ENCODE measurements at places on chromosomes 16 and 17.

DNA sequence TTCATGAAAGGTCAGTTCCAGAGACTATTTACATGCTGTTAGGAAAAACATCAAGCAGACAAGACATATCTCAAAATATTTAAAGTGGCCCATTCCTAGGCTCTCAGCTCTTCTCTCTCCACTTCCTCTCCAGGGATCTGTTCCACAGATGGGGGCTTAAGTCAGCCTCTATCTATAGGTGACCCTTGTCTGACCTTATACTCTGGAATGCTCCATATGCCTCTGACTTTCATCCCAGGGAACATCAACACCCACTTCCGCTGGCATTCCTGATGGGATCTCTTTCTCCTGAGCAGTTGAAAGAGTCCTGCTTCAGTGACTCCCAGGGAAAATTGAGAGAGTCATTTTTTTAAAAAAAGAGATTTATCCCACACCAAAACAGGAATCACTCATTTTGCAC is 11.5 kb upstream of the WIPI1 start:
- DNase-seq, result no peak

- DNase-seq, result no peak
These were observed 166.9 kb downstream of the C16orf95 start for GRCh38 chr16:87150262-87150661.

GRCh38 chr16:28293601-28293960 is 1.3 kb downstream of the SBK1 start:
- DNase-seq, result no peak

GRCh38 chr17:10657879-10658278 is 770 bp upstream of the MYH3 start:
- no peak for DNase-seq

GRCh38 chr17:16927641-16928321 is 44.1 kb downstream of the TNFRSF13B start:
- no peak for DNase-seq

GRCh38 chr16:73846356-73846755 is 450.3 kb upstream of the PSMD7 start:
- peak; percentile 57 for DNase-seq

- peak; percentile 62 for DNase-seq
These were observed 21.1 kb downstream of the HELZ start for GRCh38 chr17:67223924-67224323.

DNA sequence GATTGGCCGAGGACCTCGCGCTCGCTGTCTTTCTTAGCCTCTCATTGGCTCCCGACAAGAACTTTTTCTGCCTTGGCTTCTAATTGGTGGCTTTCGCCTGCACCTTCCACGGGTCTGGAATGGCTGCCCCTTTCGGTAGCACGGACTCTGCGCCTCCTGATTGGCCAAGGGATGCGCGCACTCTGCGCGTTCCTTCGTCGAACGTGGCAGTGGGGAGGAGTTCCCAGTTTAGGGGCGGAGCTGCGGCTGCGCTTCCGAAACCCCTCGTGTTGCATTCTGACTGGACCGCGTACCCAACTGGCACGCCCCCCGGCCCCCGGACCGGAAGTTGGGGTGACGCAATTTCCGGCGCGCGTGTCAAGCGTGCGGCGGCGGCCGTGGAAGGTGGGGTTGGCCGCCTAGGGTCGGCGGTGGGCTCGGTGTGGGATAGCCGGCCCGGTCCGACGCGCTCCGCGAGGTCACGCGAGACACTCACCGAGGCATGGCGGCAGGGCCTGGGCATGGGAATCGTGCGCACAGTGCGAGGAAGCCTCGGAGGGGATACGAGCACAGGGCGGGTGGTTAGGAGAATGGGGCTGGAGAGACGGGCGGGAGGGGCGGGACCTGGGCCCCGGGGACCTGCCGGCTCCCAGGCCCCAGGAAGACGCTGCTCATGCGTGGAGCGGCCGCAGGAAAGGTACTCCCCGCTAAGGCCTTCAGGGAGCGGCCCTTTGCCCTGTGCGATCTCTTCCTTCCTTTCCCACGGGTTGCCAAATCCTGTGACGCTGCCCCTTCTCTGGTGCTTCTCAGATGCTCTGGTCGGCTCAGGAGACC is 627 bp upstream of the P4HB start:
- DNase-seq, result peak; percentile 100

GRCh38 chr16:4298761-4299522 is 16.9 kb upstream of the GLIS2 start:
- peak; percentile 63 for DNase-seq

GRCh38 chr16:24023621-24024020 is 187.8 kb downstream of the PRKCB start:
- DNase-seq, result no peak

- no peak for DNase-seq
These were observed 38.4 kb upstream of the FOXF1 start for GRCh38 chr16:86471896-86472295.

DNA sequence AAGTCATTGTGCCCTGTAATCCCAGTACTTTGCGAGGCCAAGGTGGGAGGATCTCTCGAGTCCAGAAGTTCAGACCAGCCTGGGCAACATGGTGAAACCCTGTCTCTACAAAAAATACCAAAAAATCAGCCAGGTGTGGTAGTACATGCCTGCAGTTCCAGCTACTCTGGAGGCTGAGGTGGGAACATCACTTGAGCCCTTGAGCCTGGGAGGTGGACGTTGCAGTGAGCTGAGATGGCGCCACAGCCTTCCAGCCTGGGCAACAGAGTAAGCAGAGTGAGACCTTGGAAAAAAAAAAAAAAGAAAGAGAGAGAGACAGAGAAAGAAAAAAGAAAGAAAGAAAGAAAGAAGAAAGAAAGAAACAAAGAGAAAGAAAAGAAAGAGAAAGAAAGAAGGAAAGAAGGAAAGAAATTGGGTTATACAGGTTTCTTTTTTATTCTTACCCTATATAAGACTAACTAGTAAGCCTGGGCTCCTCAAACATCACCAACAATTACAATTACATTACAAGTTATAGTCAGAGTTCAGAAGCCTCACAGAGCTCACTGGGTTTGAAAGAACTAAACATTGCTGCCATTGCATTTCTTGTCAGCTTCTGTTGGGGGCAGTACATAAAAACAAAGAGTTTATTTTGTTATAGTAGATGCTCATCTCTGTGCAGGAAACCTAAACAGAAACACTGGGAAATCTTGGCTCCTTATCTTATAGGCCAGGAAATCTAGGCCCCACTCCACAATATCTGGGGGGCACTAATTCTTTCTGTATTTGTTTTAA is 6.7 kb upstream of the ABCA9 start:
- DNase-seq, result peak; percentile 40

GRCh38 chr17:77872714-77873499 is 85.6 kb upstream of the TNRC6C start:
- DNase-seq, result no peak

GRCh38 chr17:75087558-75088453 is at the start of gene SLC16A5:
Gene SLC16A5 (plus strand): TSS chr17:75087954. CDS start chr17:75093637, 5,683 bp downstream.
- DNase-seq, result peak; percentile 74

DNA sequence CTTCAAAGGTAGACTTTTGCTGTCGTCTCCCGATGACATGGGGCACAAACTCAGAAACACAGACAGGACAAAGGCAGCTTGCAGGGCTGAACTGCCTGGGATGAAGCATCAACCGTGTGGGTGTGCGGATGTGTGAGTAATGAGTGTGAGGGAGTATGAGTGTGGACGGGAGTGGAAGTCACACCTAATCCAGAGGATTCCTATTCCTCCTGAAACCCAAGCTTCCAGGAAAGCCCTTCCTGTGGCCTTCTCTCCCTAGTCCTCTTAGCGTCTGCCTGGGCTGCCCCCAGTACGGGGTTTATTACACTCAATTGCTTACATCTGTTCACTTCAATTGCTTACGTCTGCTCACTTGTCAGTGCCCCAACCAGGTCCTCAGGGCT is 2.3 kb upstream of the IL4R start:
- DNase-seq, result no peak

DNA sequence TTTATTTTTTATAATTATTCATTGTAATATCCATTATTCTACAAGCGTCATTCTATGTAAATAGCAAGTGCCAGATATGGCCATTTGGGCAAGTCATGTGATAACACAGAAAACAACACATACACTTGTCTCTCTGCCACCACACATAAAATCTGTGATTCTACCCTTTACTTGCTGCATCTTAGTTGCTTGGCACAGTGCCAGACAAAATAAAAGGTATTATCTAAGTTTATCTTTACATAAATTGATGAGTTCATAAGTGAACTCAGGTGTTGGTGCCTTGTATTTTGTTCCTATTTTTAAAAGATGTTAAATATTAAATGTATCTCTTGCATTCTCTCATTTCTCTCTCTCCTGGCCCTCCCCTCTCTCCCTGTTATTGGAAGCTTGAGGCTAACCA is 1458.7 kb downstream of the CDH11 start:
- DNase-seq, result no peak

GRCh38 chr17:67438667-67439066 is 61.6 kb downstream of the PITPNC1 start:
- no peak for DNase-seq

DNA sequence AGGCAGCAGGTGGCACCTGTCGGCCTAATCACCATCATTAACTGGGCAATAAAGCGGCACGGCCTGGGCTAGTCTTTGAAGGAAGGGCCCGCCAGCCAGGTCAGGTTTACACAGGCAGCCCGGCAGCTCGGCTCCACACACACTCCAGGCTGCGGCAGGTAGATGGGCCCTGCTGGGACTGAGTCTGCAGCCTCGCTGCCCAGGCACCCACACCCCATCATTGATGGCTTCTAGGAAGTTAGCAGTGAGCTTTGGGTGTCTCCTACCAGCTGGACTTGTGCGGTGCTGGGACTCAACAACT is 6.8 kb upstream of the FOXN1 start:
- no peak for DNase-seq

DNA sequence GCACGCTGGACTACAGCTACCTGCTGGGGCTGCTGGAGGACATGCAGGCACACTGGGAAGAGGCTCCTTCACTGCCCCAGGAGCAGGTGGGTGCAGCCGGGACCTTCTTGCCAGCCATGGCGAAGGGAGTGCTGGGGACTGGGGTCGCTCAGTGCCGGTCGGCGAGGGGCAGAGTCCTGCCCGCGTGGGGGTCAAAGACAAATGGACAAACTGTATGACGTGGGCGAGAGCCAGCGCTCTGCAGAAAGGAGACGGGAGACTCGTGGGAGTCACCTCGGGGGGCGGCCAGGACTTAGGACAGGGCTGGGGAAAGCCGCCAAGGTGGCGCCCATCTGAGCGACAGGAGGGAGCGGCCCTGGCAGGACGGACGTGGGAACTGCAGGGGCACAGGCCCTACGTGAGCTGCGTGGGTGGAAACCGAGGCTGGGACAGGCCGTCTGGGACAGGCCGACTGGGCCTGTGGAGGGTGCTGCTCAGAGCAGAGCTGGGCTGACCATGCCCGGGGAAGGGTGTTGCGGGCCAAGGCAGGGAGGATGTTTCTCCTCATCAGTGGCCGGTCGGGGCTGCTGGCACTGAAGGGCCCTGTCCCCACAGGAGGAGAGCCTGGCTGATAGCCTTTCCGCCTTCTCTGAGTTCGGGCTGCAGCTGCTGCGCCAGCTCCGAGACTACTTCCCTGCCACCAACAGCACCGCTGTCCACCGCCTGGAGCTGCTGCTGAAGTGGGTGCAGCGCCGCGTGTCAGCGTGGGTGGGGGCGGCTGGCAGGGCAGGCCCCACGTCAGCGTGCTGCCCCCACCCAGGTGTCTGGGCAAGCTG is 8.0 kb downstream of the TSR3 start:
- no peak for DNase-seq

Measured in A673 (cell line).